ENCODE measurements at places on chromosomes 7 and 10. TPM values are rescaled to one million over a fixed set of nuclear protein-coding genes. Genes with fewer than 3 reads are reported as not detected.

GRCh38 chr7:41459623-41460261 lies 243.1 kb downstream of the INHBA start:
- H3K36me3 ChIP-seq: no peaks in the 10 kb centered on the region
- DNase-seq: no peak
- no peak overlapping the region for H3K4me3 ChIP-seq
- H3K4me1 ChIP-seq: no peaks in the 10 kb centered on the region

The FAM221A gene
- polyA plus RNA-seq: 8.6 TPM

The GRID2IP gene
- polyA plus RNA-seq: 0.23 TPM

DNA sequence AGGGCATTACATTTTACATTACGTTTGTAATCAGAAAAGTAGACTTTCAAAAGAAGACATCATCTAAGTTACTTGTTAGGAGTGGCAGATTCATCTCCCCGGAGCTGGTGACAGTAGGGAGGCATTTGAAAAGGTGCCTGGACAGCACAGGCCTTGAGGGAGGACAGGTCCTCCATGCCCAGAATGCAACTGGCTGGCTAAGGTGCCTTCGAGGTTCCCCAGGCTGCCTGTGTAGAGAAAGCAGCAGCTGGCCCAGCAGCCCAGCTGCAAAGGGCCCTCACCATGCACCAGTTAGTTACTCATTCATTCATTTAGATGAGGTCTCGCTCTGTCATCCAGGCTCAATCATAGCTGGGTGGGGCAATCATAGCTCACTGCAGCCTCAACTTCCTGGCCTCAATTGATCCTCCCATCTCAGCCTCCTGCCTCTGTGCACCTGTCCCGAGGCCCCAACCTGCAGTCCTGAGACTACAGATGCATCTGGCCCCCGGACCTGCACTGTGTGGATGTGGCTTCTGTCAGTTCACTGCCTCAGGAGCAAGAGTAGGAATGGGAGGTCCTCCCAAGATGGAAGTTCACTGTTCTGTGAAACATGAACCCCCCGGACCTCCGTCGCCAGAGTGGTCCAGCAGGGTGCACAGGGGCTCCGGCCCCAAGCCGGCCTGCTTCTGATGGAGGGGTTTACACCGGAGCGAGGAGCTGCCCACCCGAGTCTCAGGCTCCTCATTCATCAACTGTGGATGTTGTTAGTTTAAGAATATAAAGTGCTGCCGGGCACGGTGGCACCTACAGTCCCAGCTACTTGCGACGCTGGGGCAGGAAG lies 36.6 kb downstream of the PRKAG2 start:
- H3K27ac ChIP-seq: no peak overlapping the region
- no peak overlapping the region for H3K4me3 ChIP-seq
- H3K4me1 ChIP-seq: no peaks in the 10 kb centered on the region
- no peak for DNase-seq

The DOCK1 gene
- polyA plus RNA-seq: 15.0 TPM
